ENCODE measurements at places on chromosomes 12 and 14. TPM values are rescaled to one million over a fixed set of nuclear protein-coding genes. Genes with fewer than 3 reads are reported as not detected.

DNA sequence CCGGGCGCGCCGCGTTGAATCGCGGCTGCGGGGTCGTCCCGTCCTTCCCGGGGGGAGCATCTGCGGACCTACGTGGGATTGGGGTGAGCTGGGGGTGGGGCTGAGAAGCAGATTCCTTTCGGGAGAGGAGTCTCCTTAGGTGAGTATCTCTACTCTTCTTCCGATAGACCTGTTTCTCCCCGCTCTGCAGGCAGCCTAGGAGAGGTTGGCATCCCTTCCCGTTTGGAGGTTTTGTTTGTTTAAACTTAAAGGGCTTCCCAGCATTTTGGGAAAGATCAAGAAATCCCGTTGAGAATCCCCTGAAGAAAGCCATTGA, 411 bp downstream of the TTLL5 start:
- DNase-seq, result no peak

DNA sequence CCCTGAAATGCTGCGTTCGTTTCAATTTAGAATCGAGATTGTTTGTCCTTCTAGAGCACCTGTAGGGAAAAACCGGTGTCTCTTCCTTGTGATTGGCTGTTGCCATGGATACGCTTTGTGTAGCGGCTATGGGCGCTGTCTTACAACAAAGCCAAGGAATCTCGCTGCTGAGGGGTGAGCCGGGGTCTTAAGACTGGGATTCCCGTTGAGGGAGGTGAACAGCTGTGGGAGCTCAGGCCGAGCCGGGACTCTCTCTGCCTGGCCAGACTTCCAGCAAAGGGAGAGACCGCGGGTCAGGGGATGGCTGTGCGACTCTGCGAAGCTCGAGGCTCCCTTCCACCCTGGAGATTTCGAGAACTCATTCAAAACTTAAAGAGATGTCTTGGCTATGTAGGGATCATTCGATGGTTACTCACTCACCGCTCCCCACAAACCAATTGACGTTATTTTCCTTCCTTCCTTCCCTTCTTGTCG, at the start of the genes LRRIQ1 and TSPAN19:
Gene LRRIQ1 (plus strand): TSS at position 118 of the 474 bp plus-strand sequence. CDS start 1,826 bp downstream, outside the sequence.
Gene TSPAN19 (minus strand): TSS at position 44 of the 474 bp plus-strand sequence. CDS start 6,331 bp downstream, outside the sequence.
- DNase-seq, result peak; percentile 62

Gene RNU4-1
- 1,541 TPM for total RNA-seq

Gene KCNH3
- total RNA-seq, result 0.29 TPM

Gene CIROP
- not detected for total RNA-seq

Gene CCDC38
- not detected for total RNA-seq

- DNase-seq, result no peak
These were observed 237.3 kb downstream of the CCDC59 start for GRCh38 chr12:82120901-82121300.

DNA sequence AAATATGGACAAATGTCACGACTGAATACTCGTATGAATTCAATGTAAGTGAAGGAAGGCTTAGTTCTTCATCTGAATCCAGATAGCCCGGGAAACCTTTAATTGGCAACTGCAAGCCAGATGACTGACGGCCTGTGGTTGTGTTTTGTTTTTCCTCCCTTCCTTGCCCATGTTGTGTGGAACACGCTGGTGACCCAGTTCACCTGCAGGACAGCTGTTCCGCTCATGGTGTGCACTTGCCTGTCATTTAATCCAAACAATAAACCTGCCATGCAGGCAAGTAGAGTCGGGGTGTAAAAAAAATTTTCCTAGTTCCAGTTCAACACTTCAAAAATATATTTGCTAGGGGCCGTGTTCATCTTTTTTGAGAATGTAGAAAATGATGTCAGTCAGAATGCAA, 88.0 kb downstream of the TMEM132D start:
- DNase-seq, result no peak

Gene MYF6
- total RNA-seq, result not detected

DNA sequence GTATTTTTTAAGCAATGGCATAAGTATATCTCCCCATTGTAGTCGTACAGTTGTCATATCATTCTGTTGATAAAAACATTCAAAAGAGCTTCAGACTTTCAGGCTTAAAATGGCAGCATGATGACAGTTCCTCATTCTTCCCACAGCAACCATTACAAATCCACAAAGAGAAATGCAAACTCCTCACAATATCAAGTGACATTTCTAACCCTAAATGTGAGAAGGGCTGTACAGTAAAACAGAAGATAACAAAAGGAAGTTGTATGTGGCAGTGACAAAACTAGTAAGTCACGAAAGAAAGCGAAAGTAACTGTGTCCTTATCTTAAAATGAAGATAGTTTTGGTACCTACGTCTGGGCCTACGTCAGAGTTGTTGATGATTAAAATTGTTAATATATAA, 46.7 kb downstream of the GXYLT1 start:
- DNase-seq, result no peak

DNA sequence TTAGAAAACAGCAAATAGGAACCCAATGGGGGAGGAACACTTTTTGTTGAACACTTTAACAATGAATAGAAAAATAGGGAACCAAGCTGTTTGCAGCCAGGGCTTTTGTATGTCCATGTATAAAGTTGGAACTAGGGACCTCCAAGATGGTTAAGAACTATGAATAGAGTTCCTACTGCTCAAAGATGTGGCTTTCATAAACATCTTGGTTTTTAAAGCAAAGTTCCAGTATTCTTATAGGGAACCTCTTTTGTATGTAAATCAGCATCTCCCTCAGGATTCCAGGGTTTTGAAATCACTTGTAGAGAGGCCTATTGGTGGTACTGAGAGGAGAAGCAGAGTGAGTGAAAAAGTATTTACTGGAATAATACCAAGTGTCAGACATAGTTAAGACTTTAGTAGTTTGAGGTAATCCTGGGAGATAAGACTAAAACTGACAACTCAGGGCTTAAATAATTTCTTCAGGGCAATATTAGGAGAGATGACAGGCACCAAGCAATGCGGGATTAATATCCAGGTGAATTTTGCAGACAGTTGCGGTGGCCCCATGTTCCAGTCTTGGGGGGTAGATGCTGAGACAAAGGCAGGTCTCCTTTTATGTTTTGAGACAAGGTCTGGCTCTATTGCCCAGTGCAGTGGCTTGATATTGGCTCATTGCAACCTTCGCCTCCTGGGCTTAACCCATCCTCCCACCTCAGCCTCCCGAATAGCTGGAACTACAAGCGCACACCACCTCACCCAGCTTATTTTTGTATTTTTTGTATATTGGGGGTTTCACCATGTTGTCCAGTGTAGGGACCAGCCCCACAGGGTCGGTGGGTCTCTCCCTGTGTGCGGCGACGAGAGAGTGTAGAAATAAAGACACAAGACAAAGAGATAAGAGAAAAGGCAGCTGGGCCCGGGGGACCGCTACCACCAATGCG, 10.4 kb upstream of the EID3 start:
- no peak for DNase-seq

GRCh38 chr14:28774764-28775735, 8.5 kb downstream of the FOXG1 start:
- DNase-seq, result no peak

Gene ALDH1L2
- 1.9 TPM for total RNA-seq

Gene DDX11
- 5.8 TPM for total RNA-seq

DNA sequence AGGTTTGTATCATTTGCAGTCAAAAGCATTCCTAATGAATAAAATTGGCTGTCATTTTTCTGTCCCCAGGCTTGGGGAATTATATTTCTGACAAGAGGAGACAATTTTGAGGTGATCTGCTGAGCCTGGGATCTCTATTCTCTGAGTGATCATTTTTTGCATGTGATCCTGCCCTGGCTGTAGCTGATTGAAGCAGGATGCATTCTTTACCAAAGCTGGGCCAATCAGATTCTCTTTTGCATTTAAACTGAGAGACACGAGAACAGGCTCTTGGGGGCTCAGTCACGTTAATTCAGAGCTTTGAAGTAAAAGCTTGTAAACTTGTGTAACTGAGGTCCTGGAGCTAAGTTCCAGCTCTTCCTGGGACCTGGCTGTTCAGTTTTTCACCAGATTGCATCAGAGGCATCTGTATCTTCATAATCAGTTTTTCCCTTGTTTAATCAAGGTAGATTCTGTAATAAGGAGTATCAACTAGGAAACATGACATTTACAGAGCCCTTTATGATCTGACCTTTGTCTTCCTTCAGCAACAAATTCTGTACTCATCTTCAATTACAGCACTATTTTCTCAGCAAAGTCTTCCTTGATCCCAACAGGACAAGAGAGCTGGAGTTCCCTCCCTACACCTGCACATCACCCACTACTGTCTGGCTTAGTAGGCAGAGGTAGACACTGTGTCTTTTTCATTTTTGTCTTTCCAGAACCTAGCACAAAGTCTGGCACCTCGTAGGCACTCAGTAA, 35.0 kb upstream of the MANSC4 start:
- no peak for DNase-seq

Gene SMIM41
- not detected for total RNA-seq

Gene SLC39A2
- not detected for total RNA-seq

GRCh38 chr12:15350643-15351042, 28.3 kb downstream of the PTPRO start:
- no peak for DNase-seq

Gene TAS2R10
- not detected for total RNA-seq

Gene KCNK13
- 6.6 TPM for total RNA-seq

Gene BEGAIN
- total RNA-seq, result 2.0 TPM

DNA sequence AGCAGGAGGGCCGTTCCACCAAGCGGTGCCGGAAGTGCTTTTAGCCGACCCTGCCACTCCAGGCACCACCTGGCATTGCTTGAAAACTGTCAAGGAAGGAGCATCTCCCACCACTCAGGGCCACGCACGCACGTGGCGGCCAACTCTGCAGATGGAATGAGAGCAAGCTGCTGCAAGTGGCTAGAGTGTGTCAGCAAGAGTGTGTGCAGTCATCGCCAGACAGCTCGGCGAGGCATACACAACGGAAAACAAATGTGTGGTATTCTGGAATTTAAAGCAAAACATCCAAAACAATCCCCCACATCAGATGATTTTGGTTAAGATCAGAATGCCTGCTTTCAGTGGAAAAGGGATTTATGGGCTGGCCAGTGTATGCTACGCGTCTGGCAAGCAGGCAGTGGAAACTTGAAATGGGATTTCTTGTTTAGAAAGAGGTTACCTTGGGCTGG, 11.2 kb downstream of the CD9 start:
- DNase-seq, result no peak

DNA sequence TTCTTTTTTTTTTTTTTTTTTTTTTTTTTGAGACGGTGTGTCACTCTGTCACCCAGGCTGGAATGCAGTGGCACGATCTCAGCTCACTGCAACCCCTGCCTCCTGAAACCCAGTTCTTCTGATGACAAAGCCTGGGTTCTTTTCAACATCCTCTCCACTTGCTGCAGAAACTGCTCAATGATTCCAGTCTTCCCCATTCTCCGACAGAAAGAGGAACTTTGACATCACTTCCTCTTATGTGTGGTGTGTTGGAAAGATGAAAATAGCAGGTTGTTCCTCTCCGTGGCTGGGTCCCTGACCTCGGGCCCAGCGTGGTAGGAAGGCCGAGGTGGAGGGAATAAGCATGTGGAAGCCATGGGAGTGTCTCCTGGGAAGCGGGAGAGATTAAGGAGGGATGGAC, 198.4 kb downstream of the PHETA1 start:
- DNase-seq, result no peak

DNA sequence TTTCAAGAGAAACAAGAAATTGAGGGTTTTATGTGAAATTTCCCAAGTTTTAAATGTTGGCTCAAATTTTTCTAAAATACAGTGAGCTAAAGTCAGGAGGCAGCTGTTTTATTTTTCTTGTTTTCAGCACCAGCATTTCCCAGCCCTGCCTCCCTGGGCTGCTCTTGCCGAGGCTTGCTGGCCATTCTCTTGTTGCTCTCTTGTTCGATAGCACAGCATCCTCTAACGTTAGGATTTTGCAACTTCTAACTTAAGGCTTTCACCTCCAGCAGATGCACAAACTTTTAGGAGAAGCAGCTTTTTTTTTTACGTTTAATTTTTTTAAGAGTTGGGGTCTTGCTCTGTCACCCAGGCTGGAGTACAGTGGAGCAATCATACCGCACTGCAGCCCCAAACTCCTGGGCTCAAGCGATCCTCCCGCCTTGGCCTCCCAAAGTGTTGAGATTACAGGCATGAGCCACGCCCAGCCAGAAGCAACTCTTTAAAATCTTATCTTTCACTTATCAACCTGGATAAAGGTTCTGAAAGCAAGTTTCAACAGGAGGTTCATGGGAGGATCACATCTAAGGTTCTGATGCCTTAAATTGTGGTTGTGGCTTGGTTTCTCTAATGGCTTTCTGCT, 40.2 kb downstream of the B4GALNT3 start:
- no peak for DNase-seq

GRCh38 chr14:91573894-91574837, 64.1 kb upstream of the PPP4R3A start:
- DNase-seq, result no peak

Gene FOXJ2
- total RNA-seq, result 26.3 TPM

DNA sequence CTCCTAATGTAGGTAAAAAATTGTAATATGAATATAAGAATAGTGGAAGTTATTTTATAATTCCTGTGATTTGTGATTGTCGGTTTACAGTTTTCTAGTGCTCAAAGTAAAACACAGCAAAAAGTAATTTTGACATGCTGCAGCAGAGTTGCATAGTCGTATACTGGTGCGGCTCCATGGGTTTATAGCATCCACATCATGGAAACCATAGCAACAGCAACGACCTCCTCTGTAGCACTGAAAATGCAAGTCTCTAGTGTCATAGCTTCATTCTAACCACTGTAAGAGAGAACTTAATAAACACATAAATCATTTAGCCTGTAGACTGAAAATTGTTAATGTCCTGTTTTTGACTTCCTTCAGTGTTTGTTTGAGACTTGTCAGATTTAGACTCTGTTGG, 574.3 kb downstream of the KCNH5 start:
- DNase-seq, result no peak

DNA sequence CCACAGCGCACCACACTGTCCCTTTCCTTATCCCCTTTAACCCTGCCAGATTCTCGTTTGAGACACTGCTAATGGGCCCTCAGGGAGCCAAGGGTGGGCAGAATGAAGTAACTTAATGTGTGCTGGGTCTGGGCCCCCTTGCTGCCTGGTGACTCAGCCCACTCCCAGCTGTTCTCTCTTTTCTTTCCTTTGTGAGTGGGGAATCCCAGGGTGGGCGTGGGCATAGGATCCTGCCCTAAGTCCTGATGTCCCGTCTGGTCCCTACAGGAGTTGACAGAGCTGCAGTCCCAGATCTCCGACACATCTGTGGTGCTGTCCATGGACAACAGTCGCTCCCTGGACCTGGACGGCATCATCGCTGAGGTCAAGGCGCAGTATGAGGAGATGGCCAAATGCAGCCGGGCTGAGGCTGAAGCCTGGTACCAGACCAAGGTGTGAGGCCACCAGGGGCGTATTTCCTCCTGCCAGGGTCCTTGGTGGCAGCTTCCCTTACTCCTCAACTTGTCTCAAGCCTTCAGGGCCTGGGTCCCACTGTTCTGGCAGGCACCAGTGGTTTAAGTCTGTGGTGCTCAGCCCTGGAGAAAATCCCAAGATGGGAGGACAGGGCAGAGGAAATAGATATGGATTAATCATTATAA, 8.3 kb downstream of the KRT7 start:
- no peak for DNase-seq

Gene IL22
- total RNA-seq, result not detected

DNA sequence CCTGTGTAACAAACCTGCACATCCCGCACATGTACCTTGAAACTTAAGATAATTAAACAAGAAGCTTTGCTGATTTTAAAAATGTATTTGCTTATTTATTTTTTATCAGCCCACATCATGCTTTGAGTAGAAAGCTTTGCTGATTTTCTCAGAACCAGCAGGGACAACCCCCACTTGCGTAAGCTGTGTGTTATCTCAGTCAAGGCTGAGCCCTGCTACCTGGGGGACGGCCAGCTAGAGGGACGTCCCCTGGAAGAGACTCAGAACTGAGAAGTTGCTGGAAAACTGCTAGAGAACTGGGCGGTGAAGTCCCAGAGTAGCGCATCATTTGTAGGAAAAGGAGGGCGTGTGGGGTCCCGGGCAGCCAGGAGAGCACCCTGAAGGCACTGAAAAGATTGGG, 4.1 kb upstream of the PLEK2 start:
- no peak for DNase-seq

Gene FAIM2
- total RNA-seq, result 14.1 TPM
